ENCODE measurements at places on chromosomes 11 and 22.
A peak's percentile ranks its signal among the peaks of the same experiment; 100 is the strongest.

DNA sequence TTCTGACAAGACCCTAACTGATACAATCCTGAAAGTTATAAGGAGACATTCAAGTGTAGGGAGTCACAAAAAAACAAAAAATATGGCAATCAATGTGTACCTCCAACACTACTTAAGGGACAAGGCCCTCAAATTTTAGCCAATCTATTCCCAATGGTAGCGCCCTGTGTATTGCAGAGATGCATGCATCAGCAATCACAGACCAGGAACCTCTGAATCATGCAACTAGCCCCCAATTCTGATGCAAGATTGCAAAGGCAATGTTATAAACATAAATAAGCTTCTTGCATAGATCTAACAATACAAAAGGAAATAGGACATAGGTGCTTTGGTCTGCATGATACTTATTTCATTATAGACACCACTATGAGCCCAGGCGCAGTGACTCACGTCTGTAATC, 29.7 kb upstream of the SIK2 start:
- no peak for DNase-seq

GRCh38 chr11:99320769-99321290, 300.1 kb downstream of the CNTN5 start:
- DNase-seq, result peak; percentile 31

DNA sequence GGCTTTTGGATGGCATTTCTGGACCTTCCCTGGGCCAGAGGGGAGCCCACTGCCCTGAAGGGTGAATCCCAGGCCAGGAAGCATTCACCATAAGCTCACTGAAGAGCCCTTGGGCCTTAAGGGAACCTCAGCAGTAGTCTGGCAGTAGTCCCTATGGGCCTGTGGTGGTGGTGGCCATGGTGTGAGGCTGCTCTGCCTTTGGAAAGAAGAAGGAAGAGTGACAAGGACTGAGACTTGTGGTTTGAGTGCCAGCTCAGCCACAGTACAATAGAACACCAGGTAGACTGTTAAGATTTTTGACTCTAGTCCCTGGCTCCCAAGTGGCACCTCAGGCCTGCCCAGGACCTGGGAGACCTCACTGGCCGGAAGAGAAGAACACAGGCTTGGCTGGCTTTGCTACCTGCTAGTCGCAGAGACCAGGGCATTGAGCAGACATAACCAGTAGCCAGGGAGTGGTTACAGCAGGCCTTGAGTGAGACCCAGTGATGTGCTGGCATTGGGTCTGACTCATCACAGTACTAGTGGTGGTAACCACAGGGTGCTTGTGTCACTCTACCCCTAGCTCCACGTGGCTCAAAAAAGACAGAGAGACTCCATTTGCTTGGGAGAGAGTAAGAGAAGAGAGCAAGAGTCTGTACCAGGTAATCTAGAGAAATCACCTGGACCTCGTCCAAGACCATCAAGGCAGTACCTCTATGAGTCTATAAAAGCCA, 259.8 kb upstream of the BLID start:
- peak; percentile 80 for DNase-seq

DNA sequence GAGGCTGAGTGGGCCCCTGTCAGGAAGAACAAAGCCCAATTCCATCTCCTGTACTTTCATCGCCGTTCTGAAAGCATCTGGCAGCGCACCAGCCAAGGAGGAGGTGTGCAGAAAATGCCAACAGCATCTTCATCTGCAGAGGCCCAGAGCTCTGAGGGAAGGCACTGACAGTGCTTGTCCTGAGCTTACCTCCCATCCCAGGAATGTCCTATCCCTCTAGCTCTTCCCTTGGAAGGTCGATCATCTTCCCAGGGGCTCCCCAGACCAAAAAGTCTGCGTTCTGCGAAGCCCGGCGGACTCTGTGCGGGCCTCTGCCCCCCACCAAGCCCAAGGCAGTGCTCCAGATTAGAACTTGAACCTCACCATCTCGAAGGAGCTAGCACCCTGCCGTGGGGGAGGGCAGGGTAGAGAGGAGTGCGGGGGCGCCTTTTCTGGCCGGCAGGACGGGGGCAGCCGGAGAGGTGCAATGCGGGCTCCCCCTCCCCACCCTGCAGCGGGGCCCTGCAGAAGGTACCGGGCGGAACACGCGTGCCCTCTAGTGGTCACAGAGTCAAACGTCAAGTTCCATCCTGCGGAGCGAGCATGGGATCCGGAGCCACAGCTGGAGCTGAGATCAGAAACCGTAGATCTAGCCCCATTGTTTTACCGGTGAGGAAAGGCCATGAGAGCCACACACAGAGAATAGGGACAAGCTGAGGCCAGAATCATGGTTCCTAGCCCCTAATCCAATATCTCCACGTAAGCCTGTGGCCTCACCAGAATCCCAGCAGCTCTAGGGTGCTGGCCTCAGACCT, 5.0 kb downstream of the SCN2B start:
- peak; percentile 64 for DNase-seq

DNA sequence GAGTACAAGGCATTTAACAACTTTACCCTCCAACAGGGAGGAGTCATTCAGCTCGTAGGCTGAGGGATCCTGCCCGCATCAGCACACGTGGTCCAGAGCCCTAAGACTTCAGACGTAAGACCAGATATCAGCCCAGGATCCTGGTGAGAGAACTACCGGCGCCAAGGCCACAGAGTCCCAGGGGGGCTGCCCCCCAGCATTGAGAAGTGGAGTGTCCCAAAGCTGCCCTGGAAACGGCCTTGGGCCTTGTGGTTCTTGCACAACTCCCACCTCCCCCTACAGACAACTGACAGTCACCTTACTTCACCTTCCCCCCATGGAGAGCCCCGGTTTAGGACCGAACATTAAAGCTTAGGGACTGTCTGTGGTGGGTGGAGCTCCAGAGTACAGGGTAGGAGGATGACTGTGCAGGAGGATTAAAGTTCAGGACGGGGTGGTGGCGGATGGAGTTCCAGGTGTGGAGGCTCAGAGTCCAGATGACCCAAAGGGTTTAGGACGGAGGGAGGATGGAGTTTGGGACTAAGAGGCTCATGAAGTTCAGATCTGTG, 1.0 kb downstream of the C11orf91 start:
- peak; percentile 51 for DNase-seq

DNA sequence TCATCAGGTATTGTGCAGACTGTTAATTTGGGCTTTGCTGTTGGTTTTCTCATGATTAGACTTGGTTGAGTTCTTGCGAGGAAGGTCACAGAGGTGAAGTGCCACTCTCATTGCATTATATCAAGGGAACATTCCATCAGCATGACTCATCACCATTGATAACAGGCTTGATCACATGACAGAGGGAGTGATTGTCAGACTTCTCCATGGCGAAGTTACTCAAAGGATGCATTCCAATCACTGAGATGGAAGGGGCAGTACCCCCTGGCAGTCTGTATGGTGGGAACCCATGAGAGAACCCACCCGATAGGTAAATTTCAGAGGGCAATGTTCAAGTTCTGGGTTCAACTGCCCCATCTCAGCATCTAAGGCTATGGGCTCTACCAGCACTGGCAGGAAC, 19.4 kb upstream of the P2RY2 start:
- peak; percentile 53 for DNase-seq

DNA sequence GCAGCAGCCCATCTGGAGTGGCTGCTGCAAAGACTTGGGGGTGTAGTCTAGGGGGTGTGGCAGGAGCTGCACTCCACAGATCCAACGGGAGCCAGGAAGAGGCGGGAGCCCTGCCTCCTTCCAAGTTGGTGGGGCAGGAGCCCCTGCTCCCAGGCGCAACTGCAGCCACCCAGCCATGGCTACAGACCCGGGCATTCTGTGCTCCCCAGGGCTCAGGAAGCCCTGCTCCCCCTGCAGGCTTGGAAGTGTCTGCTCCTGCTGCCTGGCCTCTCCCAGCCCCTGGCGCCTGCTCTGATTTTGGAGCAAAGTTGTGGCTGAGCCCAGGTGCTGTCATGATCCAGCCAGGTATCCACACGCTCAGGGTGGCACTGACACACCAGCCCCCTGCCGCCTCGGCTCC, 58.5 kb downstream of the CCDC34 start:
- DNase-seq, result no peak

- DNase-seq, result peak; percentile 79
These were observed at the start of gene CPT1A for GRCh38 chr11:68841718-68842426. CPT1A (minus strand) TSS chr11:68841916; CDS start chr11:68815474, 26,442 bp downstream.

DNA sequence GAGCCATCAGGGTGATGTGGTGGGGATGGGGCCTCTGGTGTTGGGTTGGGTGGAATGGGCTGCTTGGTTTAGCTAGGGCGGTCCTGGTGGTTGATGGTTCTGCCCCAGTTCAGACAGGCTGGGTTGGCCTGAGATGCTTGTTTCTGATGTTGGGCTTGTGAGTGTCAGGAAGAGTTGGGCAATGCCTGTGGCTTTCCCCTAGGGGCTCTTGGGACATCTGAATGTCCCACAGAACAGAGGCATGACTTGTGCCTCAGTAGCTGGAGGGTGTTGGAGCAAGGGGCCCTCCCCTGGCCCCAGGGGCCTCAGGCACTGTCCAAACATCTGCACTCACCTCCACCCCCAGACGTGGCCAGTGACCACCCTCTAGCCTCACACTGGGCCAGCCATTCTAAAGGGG, 14.0 kb upstream of the CTSD start:
- no peak for DNase-seq

DNA sequence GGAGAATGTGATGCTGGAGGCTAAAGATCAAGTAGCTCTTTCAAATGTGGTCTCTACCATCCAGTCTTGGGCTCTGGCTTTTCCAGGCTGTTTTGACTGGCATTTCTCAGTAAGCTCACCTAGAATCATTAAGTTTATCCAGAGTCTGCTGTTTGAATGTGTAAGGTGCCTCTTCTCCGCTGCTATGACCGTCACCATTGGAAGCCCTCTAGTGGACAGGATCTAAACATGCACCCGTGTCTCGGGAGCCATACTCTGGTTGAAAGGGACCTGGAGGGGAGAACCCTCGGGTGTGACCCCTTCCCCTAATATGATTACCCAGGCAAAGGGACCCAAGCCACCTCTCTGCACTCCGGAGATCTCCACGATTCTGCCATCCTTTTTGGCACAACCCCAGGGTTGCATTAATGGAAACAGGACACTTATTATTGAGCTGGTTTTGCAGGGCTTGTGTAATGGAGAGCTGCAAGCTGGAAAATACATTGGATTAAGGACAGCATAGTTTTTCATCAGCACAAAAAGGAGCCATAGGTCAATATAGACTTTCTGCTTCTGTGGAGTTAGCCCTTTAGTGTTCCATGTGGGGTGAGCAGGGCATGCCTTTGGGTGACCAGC, 191.0 kb upstream of the LARGE1 start:
- peak; percentile 22 for DNase-seq

DNA sequence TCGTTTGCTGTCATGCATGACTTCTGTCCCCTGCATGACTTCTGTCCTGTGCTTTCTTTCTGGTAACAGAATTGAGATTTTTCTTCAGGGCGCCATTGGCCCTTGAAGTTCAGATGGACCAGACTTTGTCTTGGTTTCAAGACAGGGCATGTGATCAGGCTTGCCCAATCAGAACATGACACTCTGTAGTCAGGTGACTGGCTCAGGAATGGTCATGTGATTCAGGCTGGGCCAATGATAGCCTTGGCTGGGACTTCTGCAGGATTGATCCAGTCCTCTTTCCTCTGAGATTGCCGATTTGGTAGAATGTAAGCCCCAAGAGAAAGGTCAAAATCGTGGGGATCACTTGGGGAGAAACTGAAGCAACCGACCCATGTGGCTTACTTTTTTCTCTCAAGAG, 90.5 kb upstream of the ALX4 start:
- no peak for DNase-seq

DNA sequence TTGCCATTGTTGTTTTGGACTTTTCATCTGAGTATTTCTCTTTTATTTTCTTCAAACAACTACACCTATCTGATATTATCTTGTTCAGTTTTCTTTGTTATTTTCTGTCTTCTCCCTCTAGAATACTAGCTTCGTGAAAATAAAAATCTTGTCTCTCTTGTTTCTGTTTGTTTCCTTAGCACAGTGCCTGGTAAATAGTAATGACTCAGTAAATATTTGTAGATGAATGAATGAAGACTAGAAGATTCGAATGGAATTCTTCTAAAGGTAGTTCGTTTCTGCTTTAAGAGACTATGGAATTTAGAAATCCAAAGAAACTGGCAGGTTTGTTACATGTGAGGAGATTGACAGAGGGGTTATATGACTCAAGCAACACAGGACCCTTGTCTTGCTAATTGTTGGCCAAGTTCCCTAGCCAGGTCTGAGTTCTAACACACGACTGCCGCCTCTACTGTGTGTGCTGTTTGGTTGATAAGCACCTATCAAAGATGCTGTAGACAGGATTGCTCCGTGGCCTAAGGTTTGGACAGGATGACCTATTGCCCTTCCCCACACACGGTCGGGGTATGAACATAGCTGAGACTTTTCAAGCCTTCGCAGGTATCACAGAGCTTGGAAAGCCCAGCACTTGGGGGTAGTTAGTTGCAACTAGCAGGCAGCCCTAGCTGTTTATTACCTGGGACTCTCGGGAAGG, 831 bp upstream of the TMEM135 start:
- DNase-seq, result peak; percentile 24

DNA sequence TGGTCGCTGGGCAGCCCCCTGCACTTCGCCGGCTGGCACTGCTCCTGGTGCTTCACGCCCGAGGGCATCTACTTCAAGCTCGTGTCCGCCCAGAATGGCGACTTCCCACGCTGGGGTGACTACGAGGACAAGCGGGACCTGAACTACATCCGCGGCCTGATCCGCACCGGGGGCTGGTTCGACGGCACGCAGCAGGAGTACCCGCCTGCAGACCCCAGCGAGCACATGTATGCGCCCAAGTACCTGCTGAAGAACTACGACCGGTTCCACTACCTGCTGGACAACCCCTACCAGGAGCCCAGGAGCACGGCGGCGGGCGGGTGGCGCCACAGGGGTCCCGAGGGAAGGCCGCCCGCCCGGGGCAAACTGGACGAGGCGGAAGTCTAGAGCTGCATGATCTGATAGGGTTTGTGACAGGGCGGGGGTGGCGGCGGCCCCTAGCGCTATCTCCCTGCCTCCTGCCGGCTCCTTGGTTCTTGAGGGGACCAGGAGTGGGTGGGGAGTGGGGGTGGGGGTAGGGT, 13.5 kb upstream of the MIEF1 start:
- no peak for DNase-seq

- peak; percentile 91 for DNase-seq
These were observed 15.3 kb downstream of the MICAL2 start for GRCh38 chr11:12125609-12126149.

GRCh38 chr11:1890856-1891830, 552 bp downstream of the PRR33 start:
- DNase-seq, result no peak

GRCh38 chr11:116916052-116916451, 78.6 kb upstream of the APOA1 start:
- DNase-seq, result no peak

Data from epithelial cell of esophagus (primary cell).